SJSA1 (cell line): ENCODE measurements at places on chromosomes 3 and 15. TPM values are rescaled to one million over a fixed set of nuclear protein-coding genes. Genes with fewer than 3 reads are reported as not detected.

The C3orf49 gene
- total RNA-seq: not detected in 2 replicates

DNA sequence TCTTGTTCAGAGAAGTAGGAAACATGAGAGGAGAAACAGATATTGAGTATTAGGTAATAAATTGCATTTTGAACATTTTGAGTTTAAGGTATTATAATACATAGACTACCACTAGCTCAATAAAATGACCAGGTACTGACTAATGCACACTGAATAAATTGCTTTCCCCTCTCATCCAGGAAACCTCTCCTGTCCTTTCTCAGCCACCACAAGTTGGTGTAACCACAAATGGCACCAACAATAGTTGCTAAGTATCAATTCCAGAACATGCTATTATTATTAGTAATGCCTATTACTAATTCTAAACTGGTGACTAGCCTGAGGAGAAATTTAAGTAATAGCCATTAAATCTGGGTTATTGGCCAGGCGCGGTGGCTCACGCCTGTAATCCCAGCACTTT, 47.3 kb upstream of the XRN1 start:
- no peak for DNase-seq

DNA sequence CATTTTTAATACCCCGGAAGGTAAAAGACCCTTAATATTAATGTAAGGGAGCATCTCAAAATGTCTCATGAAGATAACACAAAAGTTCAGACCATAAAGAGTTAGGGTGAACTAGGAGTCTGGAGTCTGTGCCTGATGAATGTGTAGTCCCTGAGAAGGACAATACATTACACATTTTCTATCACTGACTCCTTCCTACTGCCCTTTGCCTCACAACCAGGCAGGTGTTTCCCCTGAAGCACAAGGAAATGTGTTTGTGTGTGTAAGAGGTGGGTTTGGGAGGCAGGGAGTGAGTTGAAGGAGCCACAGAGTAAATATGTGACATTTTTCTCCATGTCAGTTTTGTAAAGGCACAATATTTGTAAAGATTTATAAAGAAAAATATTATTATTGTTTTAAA, 59.1 kb downstream of the SSR3 start:
- DNase-seq: no peak

DNA sequence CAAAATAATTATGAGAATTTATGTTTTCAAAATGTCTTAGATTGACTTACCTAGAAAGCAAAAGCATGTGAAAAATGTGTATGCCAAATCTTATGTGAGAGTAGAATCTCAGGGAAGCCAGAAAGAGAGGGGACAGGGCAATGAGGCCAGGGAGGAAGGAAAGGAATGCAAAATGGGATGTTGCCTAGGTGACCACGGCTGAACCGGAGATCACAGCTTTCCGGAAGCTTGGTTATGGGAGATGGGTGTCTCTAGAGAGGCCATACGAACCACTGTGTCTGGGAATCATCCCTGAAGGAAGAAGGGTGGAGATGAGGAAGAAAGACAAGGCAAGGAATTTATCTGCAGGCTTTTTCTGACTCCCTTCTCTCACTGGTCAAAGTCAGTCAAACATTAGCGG, 76.0 kb downstream of the SUCLG2 start:
- DNase-seq: no peak

GRCh38 chr3:133404920-133405319, 5.1 kb downstream of the BFSP2 start:
- no peak for DNase-seq

- DNase-seq: no peak
Measured at GRCh38 chr15:93063262-93063671, 25.7 kb downstream of the RGMA start.
